Fibroblast of skin of left quadriceps (primary cell): ENCODE measurements at places on chromosomes 12 and 14.

GRCh38 chr14:69579476-69579875 lies 4.8 kb upstream of the CCDC177 start:
- DNase-seq = no peak

- no peak for DNase-seq
These were observed 117.6 kb downstream of the CRADD start for GRCh38 chr12:93794738-93795137.

GRCh38 chr14:59510001-59510400 lies 25.7 kb downstream of the JKAMP start:
- DNase-seq = no peak

GRCh38 chr14:65193916-65194590 lies 91.7 kb upstream of the MAX start:
- DNase-seq = no peak
